ENCODE measurements at places on chromosomes 2 and 18.
A peak's percentile ranks its signal among the peaks of the same experiment; 100 is the strongest.

- no peak for DNase-seq
These were observed 18.9 kb upstream of the BIN1 start for GRCh38 chr2:127125821-127126220.

- DNase-seq, result no peak
These were observed 23.4 kb upstream of the LYPD6 start for GRCh38 chr2:149307014-149307413.

DNA sequence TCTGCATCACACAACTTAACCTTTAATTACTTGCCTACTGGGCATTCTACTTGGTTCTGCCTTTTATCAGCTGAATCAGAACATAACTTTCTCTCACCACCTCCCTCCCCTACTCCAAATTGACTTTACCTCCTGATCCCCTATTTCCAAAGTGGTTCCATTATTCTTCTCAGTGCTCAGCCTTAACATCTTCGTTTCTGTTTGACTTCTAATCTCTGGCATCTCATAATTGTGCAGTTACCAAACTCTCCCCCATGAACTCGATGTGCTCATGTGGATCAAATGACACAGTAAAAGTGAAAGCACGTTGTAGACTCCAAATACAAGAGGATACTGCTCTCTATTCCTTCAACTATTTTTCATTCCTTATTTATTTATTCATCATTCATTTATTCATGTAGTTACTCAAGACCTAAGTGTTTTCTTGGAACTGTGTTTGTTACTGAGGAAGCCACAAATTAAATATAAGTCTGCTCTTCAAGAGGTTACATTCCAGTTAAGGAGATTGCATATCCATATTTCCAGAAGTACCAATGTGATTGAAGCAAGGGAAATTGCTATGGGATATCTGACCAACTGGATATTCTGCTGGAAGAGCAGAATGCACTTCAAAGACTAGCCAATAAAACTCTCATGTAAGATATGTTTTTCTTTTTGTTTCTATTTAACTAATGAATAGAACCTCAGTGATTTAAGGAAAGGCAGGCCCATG, 158.8 kb downstream of the TMEFF2 start:
- DNase-seq, result peak; percentile 27

GRCh38 chr2:129763190-129763846, 216.1 kb upstream of the RAB6C start:
- DNase-seq, result no peak

GRCh38 chr2:240467149-240467642, 31.7 kb downstream of the GPC1 start:
- DNase-seq, result no peak

- DNase-seq, result no peak
These were observed 172.7 kb upstream of the LRATD1 start for GRCh38 chr2:14459786-14460325.

DNA sequence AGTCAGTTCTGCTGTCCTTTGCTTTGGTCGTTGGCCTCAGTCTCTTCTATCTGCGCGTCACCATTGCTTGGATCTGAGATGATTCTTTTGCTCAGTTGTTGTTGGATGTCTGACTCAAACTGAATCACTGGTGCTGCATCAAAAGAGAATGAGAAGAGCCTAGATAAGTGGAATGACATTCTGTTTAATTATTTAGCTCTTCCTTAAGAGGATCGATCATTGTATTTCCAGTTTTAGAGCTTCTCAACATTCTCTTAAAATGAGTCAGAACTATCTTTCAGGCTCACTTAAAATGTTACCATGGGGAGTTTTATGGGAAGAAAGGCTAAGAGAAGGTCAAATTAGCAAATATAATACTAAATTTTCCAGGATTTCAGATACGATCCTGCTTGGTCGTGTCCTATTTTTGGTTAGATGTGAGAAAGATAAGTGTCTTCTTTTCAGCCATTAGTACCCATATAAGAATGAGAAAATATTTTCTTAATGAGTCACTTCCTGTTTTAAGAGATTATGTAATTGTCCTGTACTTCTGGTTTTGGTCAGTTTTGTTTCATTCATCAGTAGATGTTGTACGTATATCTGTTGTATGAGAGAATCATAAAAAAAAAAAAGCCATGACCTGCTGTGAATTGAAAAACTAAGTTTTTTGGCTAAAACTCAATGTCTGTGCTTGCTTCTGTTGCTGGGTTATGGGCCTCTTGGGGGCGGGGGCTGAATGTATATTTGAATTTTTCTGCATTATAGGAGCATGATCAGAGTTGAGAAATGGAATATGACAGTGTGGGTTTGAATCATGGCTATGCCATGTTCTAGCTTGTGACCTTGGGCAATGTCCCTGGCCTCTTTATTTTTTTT, 31.6 kb upstream of the CASP10 start:
- DNase-seq, result peak; percentile 95

DNA sequence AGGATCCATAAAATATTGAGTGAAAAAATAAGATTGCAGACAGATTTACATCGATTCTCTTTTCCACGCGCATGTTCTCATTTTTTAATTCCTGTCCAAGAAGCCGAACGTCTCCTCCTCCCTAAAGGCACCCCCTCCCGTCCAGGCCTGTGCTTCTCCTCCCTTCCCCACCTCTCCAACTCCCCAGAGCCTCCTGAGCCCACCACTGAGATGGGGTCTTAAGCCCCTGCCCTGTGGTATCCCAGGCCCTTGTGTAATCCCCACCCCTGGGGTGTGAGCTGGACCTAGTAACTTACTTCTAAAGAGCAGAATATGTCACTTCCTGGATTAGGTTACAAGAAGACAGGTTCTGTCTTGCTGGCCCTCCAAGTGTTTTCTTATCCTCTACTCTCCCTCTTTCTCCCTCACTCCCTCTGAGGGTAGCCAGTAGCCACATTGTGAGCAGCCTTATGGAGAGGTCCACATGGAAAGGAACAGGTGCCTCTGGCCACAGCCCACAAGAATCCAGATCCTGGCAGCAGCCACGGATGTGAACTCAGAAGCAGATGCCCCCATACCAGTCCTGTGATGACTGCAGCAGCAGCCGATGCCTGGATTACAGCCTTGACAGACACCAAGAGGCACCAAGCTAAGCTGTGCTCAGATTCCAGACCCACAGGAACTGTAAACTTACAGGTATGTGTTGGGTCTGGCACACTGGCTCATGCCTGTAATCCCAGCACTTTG, 39.6 kb upstream of the OTOS start:
- no peak for DNase-seq

GRCh38 chr18:58225101-58225500, 181.1 kb downstream of the NEDD4L start:
- DNase-seq, result peak; percentile 35

DNA sequence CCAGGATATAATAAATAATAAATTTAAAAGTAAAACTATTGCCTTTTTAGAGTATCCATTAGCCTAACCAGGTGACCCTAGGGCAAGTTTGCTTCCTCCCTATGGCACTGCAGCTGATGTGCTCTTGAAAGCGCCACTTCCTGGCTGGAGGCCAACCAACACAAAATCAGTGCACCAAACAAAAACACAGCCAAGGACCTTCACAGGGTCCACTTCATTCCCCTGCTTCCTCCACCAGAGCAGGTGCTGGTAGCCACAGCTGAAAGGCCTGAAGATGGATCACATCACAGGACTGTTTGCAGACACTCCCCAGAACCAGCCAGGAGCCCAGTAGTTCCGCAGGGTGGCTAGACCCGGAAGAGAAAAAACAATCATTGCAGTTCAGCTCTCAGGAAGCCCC, 108.8 kb downstream of the TWIST2 start:
- DNase-seq, result no peak

GRCh38 chr2:158240975-158241374, 139.3 kb downstream of the UPP2 start:
- no peak for DNase-seq

- peak; percentile 59 for DNase-seq
These were observed 128.5 kb downstream of the METTL4 start for GRCh38 chr18:2442726-2443275.

GRCh38 chr18:57909620-57910019, 106.5 kb upstream of the ATP8B1 start:
- DNase-seq, result no peak

DNA sequence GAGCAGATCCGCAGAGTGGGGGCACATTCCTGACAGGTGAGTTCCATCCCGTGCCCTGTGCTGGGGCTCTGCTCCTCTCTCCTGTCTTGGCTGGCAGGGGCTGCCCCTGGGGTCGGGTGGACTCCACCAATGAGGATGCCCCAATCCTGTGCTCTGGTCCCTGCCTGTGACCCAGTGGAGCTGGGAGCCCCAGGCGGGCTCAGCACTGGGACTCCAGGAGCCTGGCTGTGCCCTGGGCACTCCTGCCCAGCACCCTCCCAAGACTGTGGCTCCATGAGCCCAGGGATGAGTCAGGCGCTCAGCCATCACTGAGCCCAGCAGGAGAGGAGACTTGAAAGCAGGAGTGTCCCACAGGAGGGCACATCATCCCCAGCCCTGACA, 53.9 kb downstream of the MBP start:
- DNase-seq, result peak; percentile 50

DNA sequence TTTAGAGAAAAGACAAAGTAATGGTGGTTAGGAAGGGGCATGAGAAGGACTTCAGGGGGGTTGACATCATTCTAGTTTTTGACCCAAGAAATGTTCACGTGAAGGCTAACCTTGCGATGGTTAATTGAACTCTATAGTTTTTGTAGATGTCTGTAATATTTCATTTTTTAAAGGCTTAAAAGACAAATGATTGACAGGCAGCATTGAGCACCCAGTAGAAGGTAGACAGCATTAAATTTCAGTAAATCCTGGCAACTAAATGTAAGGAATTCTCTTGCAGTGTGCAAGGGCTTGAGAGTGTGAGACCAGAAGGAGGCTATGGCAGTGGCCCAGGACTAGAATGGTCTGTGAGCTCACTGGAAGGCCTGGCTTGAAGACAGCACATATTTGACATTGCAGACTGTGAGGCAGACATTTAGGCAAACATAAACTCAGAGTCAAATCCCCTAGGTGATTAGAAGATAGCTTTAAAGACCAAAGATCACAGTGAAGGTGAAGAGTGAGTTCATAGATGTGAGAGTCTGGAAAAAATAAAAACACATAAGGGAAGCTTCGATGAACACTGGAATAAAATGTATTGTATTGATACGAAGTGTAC, 100.1 kb upstream of the MAP4K4 start:
- peak; percentile 52 for DNase-seq

- DNase-seq, result peak; percentile 23
These were observed 173.0 kb downstream of the HDAC4 start for GRCh38 chr2:239227661-239228371.

DNA sequence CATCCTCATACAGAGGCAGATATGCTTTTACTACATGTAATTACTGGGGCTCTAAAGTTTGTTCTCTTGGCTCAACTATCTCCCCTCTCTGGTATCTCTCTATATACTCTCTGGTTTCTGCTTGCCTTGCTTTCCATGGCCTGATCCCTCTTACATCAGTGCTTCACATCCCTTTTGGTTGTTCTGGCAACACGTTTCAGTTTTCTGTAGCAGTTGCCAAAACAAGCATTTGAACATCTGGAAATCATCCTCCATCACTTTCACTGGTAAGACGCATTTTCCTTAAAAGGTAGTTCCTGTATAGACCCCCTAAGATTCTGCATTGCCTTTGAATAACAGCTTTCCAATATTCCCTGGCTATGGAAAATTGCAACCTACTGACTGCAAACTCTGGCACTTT, 25.9 kb downstream of the COL5A2 start:
- DNase-seq, result peak; percentile 83

DNA sequence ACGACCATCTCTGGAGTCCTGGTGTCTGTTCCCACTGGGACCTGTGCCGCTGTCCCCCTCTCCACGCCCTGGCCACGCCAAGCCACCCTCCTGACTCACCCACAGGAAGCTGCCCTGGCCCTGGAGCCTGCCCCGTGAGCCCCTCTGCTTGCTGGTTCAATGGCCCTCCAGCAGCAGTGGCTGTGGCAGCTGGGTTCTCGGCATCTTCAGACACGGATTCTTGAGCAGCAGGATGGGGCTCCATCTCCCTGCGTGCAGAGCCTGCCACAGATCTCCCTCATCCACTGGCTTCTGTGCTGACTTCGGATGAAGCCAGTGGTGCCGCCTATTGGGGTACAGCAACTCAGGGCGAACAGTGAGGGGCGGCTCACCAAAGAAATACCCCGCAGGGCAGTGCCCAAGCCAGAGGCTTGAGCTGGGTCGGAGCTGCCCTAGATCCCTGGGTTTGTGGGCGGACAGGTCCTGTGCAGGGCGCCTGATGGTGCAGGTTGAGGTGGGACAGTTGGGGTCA, 14.0 kb downstream of the CAPN10 start:
- DNase-seq, result no peak

- DNase-seq, result no peak
These were observed 100.1 kb upstream of the MAP2 start for GRCh38 chr2:209323738-209324137.

- no peak for DNase-seq
These were observed 42.0 kb downstream of the CCDC150 start for GRCh38 chr2:196681510-196681909.

GRCh38 chr2:175766880-175767279, 235.2 kb downstream of the LNPK start:
- peak; percentile 30 for DNase-seq

DNA sequence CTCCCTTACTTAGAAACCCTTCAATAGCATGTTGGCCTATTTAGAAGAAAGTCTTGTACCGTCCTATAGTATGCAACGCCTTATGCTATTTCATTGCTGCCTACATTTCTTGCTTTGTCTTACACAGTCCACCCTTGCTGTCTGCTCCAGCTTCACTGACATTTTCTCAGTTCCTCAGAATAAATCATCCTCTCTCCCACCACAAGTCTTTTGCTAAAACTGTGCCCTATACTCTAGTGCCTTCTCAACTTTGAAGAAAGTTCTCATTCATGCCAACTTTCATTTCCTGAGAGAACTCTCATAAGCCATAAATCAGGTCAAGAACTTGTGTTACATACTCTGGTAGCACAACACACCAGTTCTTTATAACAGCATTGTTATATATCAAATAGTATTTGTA, 54.3 kb upstream of the COL3A1 start:
- DNase-seq, result no peak

DNA sequence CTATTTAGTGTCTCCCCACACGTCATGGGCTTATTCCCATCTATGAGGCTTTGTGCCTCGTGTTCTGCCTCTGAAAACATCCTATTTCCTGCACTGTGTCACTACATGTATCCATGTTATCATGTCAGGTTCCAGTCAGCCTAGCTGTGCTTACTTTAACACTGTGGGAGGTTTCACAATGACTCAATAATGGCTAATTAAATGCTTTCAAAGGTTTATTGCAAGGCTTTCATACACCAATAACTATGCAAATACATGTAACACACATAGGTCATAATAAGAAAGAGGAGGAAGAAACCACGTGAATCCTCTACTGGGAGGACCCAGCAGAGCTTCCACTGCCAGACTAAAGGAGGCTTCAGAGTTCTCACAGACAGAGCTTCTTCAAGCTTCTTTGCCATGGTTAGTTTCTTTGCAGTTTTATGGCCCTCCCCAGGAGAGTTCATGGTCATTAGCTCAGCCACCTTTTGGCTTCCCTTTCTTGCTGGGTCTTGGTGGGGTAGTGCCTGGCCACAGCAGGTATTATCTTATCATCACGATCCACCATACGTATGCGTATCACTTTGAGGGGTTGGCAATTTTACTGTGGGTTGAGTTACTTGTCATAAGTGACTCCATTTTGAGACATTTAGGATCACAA, 5.1 kb upstream of the COLEC12 start:
- DNase-seq, result no peak

- no peak for DNase-seq
These were observed 95.9 kb downstream of the NCOA1 start for GRCh38 chr2:24586955-24587354.

Data from fibroblast of skin of back (primary cell).